RKO (cell line): ENCODE measurements at places on chromosomes 4 and X.
A peak's percentile ranks its signal among the peaks of the same experiment; 100 is the strongest.

DNA sequence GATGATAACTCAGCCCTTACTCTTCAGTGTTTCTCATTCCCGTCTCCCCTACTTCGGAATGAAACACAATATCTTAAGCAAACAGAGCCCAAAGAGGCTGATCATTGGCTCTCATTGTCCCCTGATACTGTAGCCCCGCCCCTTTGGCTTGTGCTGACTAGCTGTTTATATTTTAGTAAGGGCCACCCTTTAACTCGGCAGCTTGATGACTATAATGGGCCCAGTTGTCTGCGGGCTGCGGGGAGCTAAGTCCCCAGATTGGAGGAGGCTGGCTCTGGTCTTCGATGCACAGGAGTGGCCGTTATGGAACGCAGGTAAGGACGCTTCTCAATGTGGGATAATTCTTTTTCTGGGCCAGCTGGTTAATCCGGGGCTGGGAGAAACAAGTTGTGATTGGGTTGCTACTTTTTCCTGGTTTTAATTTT, at the start of gene TRIM2:
Gene TRIM2, plus strand, starts transcription at position 197 of the 425 bp plus-strand sequence. Its CDS starts 88 bp downstream, at position 285.
- no peak for DNase-seq

GRCh38 chr4:126479709-126480108, 1153.0 kb upstream of the INTU start:
- no peak for DNase-seq

DNA sequence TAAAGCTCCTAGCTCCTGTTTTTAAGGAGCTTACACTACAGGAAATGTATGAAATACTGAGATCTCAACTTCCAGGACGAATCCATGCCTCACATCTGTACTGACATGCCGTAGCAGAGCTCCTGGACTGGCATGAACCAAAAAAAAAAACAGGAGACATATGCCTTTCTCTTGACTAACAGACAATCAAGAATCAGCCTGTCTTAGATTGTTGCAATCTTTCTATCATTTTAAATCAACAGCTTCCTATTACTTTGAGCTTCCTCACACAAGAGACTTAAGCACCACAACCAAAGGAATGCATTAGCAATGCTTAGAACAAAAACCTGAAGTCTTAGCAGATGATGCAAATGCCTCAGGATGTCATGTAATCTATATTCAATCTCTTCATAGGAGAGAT, 34.7 kb upstream of the AREG start:
- DNase-seq = no peak

DNA sequence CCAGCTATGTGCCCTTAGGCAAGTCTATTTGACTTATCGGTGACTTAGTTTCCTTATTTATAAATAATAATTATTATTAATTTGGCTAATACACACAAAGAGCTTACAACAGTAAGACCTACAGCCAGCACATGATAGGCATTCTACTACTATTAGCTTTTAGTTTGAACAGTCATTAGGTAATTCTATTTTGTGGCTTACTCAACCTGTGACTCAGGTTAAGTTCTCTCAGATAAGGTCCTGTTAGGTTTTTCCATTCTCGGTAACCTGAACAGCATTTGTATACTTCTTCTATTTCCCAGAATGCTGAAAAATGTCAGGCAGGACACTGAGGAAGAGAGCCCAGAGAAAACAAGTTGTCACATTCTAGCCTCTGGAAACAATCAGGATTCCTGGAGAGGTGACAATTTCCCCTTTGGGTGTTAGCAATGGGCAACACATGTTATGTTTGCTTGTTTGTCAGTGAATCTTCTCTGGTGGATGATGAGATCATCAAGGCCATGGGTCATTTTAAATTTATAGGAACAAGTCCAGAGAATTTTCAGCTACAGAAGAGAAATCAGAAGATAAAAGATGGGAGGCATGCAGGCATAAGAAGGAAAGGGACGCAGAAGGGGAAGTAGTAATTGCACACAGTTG, 2144.7 kb downstream of the PCDH7 start:
- no peak for DNase-seq

- no peak for DNase-seq
Observed at GRCh38 chrX:13688384-13688957, 457 bp upstream of the RAB9A start.

DNA sequence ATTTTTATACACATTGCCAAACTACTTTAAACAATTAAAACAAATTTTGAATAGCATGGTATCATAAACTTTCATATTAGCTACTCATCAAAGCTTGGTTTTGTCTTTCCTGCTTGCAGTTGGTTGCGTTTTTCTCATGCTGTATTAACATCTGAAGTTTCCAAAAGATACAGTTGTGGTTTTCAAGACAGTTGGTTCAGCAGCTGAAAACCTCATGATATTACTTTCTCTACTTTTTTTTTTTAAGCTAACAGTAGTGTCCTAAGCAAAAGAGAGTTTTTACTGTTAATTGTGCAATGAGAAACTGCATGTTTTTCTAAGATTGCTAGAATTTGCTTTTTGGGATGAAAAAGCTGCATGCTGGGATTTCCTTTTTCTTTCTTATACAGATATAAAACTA, 15.2 kb downstream of the RUFY3 start:
- DNase-seq = no peak

- no peak for DNase-seq
Observed at GRCh38 chr4:88737307-88737941, 39.8 kb upstream of the NAP1L5 start.

DNA sequence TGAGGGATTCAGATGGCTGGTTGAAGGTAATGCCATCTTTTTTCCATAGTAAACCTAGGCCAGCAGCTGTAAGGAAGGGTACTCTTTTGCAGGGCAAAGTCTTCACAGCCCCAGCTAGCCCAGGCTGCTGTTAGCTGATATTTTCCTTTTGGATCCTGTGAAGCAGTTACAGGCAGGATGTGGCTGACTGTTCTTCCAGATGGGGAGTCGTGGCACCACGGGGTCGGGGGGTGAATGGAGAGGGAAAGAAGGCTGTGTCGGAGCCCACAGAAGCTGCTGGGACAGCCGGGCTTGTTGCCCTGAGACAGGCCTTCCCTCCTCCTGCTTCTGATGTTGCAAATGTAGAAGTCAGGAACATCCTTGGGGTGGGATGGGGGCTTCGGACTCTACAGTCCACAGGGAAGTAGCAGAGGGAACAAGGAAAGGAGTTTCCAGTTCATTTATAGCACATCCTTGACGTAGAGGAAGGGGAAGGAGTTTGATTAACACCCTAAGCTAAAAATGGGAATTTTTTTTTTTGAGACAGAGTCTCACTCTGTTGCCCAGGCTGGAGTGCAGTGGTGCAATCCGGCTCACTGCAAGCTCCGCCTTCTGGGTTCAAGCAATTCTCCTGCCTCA, 64.6 kb upstream of the TMEM150C start:
- no peak for DNase-seq

- DNase-seq = no peak
Observed at GRCh38 chr4:156132196-156132595, 178.5 kb upstream of the CTSO start.

GRCh38 chr4:73619346-73619745, 890 bp downstream of the RASSF6 start:
- no peak for DNase-seq

- no peak for DNase-seq
Observed at GRCh38 chr4:98482503-98482846, 175.9 kb downstream of the TSPAN5 start.

GRCh38 chrX:100687128-100687527, 43.1 kb downstream of the SRPX2 start:
- DNase-seq = no peak

DNA sequence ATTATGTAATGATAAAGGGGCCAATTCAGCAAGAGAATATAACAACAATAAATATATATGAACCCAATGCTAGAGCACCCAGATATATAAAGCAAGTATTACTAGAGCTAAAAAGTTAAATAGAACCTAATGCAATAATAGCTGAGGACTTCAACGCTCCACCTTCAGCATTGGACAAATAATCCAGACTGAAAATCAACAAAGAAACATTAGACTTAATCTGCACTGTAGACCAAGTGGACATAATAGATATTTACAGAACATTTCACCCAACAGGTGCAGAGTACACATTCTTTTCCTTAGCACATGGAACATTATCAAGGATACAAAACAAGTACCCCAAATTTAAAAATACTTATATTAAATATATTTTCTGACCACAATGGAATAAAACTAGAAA, 24.3 kb downstream of the OTC start:
- no peak for DNase-seq

DNA sequence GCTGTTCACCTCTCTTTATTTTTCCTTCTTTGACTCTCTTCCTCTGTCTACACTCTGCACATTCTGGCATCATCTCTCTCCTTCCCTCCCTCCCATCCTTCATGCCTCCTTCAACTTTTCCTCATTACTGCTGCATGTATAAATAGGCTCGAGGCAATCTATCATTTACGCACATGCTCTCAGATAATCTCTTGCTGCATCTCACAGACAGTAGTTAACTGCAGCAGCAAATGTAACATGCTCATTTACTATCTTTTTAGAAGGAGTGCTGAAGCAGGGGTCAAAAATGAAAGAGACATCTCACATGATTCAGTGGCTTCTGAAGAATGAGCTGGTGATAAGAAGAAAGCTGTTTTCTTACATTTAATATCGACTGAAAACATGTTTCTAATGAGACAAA, 127.7 kb downstream of the RASL11B start:
- no peak for DNase-seq

DNA sequence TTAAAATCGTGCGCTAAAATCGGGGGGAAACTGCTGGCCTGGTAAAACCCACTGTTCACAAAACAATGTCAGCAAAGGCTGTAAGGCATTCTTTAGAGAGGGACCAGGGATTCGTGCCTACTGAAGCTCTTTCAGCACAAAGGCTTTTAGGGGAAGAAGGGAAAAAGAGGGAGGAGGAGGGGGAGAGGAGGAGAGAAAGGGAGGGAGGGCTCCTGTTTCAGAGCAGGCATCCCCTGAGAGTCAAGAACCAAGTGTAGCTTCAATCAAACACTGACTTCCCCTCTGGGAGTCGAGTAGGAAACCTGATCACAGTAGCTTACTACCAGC, 9.5 kb downstream of the BCOR start:
- DNase-seq = no peak

DNA sequence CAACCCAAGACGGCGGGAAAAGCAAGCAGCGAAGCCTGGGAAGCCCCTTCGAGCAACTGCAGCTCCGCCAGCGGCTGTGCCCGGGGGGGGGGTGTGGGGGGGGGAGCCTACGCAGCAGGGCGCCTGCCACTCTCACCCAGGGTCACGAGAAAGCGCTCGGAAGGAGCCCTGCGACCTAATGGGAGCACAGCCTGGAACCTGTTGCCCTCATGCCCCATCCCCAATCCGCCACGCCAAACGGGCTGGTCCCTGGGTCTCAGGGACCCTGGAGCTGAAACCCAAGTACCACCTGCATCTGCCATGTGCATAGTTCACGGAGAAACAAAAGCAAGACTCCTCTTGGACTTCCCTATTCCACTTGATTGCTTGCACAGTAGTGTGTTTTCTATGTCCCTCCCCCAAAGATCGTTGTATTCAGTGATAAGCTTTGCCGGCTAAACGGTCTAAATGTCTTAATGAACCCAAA, 359 bp upstream of the GAB3 start:
- DNase-seq = no peak

DNA sequence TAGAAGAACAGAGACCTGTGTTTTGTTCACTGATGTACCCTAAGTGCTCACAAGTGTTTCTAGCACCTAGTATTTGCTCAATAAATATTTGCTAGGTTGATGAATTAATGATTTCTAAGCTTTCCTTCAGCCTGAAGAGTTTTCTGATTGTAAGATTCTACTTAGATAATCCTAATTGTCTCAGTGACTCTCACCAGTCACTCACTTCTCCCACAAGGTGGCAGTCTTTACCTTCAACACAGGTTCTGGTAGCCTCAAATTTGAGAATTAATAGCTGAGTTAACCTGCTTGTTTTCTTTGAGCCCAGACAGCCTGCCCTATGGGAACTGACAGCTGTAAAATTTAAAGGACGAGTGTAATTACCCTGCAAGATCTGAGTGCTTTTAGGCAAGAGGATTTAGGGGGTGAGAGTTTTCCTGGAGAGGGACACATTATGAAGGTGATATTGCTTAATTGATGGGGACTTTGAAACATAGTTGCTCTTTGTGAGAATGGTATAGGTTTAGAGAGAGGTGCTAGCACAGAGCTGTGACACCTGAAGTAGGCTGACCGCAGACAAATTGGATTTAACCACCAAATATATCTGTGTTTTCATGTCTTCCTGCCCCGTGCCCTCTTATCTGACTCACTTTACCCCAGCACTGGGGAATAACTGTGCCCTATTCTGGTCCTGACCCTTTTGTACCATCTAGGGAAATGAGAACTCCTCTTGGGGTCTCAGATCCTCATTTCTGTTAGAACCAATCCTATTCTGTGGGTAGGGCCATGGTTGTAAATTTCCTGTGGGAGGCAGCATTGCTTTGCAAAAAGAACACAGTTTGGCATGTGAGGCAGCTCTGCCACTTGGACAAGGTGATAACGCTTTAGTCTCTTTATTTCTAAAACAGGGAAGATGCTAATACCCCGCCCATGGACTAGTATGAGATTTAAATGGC, 27.7 kb downstream of the CD38 start:
- DNase-seq = peak; percentile 70

DNA sequence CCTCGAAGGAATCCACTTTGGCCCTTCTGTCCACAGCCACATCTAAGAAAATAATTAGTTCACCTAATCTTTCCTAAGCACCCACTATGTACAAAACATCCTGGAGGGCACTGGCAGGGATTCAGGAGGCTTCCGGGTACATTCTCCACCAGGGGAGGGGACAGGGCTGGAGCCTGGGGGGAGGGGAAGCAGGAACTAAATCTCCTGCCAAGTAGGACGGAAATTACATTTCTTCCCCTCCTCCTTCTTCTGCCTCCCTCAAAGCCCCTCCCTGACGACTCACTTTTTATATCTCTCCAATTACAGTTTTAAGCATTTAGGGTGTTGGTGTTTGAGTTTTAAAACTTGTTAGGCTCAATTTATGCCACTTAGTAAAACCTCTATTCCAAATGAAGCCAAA, 203.1 kb downstream of the BCOR start:
- DNase-seq = no peak

DNA sequence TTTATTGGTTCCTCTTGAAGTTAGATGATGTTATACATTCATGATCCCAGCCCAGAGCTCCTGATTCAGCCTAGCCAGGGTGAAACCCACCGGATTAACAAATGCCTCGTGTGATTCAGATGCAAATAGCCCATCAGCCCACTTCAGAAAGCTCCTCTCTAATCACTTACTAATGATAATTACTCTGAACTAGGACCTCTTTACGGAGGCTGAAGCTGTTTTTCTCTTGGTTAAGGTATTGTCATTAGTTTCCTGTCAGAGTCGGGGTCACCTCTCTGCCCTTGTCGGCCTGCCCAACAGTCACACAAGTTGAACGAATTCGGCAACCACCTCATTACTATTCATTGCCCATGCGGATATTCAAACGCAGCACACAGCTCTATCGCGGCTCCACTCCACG, 36.6 kb downstream of the ZFP42 start:
- DNase-seq = no peak

GRCh38 chr4:81884986-81885385, 413.3 kb upstream of the RASGEF1B start:
- no peak for DNase-seq

GRCh38 chr4:101152521-101152920, 194.8 kb downstream of the PPP3CA start:
- no peak for DNase-seq

DNA sequence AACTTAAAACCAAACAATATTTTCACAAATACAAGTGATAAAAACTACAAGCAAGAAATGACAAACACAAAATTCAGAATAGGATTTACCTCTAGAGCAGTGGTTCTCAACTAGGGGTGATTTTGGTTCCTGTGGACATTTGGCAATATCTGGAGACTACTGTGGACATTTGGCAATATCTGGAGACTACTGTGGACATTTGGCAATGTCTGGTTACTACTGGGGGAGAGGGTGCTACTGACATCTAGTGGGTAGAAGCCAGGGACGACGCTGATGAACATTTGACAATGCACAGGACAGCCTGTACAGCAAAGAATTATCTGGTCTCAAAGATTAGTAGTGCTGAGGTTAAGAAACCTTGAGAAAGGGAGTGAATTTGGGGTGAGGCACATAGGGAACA, 169.8 kb downstream of the CLCN4 start:
- peak; percentile 48 for DNase-seq
